Tongue (tissue), 3 donors: ENCODE measurements at places on chromosomes 3 and 15. TPM values are rescaled to one million over a fixed set of nuclear protein-coding genes. Genes with fewer than 3 reads are reported as not detected.

ABI3BP gene
- 88.9 TPM for total RNA-seq

FAM81A gene
- 3.0 TPM for total RNA-seq

- no peak for DNase-seq
These were observed 108.9 kb downstream of the MECOM start for GRCh38 chr3:169554611-169555010.

- no peak for DNase-seq
These were observed 51.8 kb upstream of the TMCO5A start for GRCh38 chr15:37882640-37883039.

VWA5B2 gene
- total RNA-seq = not detected

DNA sequence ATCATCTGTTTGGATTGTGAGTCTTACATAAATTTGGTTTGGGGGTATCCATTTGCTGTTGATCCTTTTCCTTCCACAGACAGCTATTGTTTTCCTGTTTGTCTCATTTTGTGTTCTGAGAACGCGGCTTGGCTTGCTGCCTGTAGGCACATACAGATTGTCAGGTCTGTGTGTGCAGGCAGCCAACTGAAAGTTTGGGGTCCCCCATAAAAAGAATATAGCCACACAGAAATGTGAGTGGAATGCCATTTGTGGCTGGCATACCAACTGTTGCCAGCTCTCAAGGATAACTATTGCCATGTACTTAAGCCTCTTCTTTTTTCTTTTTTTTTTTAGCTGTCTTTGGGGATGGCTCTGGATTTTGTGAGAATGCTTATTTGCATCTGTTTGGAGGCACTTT, 1308.0 kb downstream of the ROBO1 start:
- no peak for DNase-seq

DNAH12 gene
- total RNA-seq = 0.21 TPM

GOLGA8R gene
- 8.5 TPM for total RNA-seq

GP9 gene
- not detected for total RNA-seq

- no peak for DNase-seq
These were observed 135.6 kb downstream of the DUT start for GRCh38 chr15:48466820-48467219.

BCL2A1 gene
- 8.1 TPM for total RNA-seq

DNA sequence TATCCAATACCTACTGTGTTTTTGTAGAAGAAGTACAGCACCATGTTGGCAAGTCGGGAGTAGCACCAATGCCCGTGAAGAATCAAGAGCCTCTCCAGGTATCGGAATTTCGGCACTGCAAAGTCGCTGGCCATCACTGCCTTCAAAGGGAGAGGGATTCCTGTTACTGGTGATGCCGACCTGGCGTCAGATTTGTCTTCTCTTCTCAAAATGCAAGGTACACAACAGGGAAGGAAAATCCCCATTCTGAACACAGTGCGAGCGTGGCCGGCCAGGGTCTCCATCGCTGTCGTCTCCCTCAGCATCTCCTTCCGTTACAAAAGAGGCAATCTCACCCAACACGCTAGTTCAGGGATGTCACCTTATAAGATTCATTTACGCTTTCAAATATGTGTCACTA, 175.4 kb downstream of the ATP10A start:
- DNase-seq = no peak

GOLGA8O gene
- 0.92 TPM for total RNA-seq

TTC21A gene
- total RNA-seq = 2.8 TPM

CPN2 gene
- total RNA-seq = not detected

DNA sequence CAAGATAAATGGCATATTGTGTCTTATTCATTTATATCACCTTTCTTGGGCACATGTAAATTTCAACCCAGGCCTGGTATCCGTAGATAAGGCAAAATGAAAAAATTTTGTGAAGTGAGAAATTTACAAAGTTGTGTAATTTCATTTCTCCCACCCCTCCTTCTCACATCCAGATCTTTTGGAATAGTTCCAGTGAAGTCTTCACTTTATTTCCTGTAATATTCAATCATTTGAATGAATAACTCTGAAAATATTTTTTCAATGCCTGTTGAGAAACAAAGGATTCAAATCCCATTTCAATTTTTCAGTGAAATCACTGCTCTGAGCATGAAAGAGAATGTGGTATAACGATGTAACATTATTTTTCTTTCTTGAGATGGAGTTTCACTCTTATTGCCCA, 53.4 kb downstream of the BTLA start:
- no peak for DNase-seq

- DNase-seq = no peak
These were observed 35.8 kb downstream of the CTNNB1 start for GRCh38 chr3:41234823-41235721.

GRCh38 chr15:51969728-51970127, 1.9 kb downstream of the LEO1 start:
- DNase-seq = no peak

AGBL1 gene
- total RNA-seq = 77.9 TPM

DNA sequence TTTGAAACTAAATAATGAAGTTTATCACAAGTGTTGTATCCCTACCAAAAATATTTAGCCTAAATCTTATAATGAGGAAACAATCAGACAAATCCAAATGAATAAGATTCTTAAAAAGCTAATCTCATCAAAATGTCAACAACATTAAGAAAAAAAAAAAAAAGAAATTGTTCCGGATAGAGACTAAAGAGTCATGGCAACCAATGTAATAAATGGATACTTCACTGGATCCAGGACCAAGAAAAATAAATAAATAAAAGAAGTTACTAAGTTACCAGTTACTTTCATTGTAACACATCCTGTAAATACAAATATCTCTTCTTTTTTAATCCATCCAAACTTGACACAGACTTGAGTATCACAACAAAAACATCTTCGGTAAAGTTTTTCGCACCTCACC, 607 bp downstream of the MRPL47 start:
- no peak for DNase-seq

INSYN1 gene
- 14.8 TPM for total RNA-seq

DNA sequence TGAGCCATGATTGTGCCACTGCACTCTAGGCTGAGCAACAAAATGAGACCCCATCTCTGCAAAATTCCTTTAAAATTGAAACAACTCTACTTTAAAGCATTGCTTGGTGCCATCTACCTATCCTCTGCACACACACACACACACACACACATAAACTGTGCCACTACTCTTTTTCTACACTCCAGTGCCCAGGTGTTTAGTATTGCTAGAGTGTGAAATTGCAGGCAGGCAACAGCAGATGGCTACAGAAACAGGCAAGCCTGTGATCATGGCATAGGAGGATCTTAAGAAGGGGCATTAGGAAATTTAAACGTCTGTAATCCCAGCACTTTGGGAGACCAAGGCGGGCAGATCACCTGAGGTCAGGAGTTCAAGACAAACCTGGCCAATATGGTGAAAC, 39.0 kb downstream of the SIDT1 start:
- DNase-seq = no peak

GRCh38 chr3:163561151-163561550, 1517.1 kb downstream of the SI start:
- DNase-seq = no peak

- no peak for DNase-seq
These were observed 576.3 kb upstream of the NECTIN3 start for GRCh38 chr3:110495201-110495927.

- no peak for DNase-seq
These were observed 365.0 kb downstream of the FOXP1 start for GRCh38 chr3:71218508-71218907.

GRCh38 chr3:3666664-3667063, 132.6 kb upstream of the LRRN1 start:
- no peak for DNase-seq
